ENCODE measurements at places on chromosomes 2 and 18. TPM values are rescaled to one million over a fixed set of nuclear protein-coding genes. Genes with fewer than 3 reads are reported as not detected.

ZNG1B gene
- total RNA-seq: 22.2 TPM

METTL4 gene
- total RNA-seq: 4.2 TPM

PROM2 gene
- total RNA-seq: 0.35 TPM

COLEC12 gene
- total RNA-seq: 15.3 TPM

HOXD12 gene
- total RNA-seq: not detected

GAL3ST2 gene
- 0.56 TPM for total RNA-seq

TCF4 gene
- 57.7 TPM for total RNA-seq

CAVIN2 gene
- 118 TPM for total RNA-seq

SNORC gene
- total RNA-seq: 0.30 TPM

IL36RN gene
- total RNA-seq: not detected

SIX3 gene
- total RNA-seq: not detected

PTPRN gene
- not detected for total RNA-seq

SCYGR4 gene
- total RNA-seq: not detected

CCDC141 gene
- 28.9 TPM for total RNA-seq

REL gene
- 6.0 TPM for total RNA-seq

STAT4 gene
- 15.2 TPM for total RNA-seq

SLC5A7 gene
- total RNA-seq: not detected

SF3B1 gene
- total RNA-seq: 128 TPM

CD8B gene
- 0.75 TPM for total RNA-seq

LYPD1 gene
- 0.22 TPM for total RNA-seq

NOTO gene
- total RNA-seq: not detected

RNF25 gene
- total RNA-seq: 18.2 TPM

RSAD2 gene
- total RNA-seq: 1.5 TPM

SPOPL gene
- 12.1 TPM for total RNA-seq

SERPINB4 gene
- total RNA-seq: not detected

DYNC2LI1 gene
- total RNA-seq: 16.4 TPM

PGAP1 gene
- 5.7 TPM for total RNA-seq

LOXHD1 gene
- not detected for total RNA-seq

CPO gene
- not detected for total RNA-seq

GRHL1 gene
- 3.2 TPM for total RNA-seq

EEF1B2 gene
- 254 TPM for total RNA-seq
